ENCODE measurements at places on chromosomes 5 and 9.

- H3K4me3 ChIP-seq, result peak overlapping the region; percentile 37
- DNase-seq, result peak; percentile 88
- H3K4me1 ChIP-seq, result peaks cover 15% of the 10 kb centered on the region
- H3K36me3 ChIP-seq, result no peaks in the 10 kb centered on the region
- H3K27me3 ChIP-seq, result no peaks in the 10 kb centered on the region
- peak overlapping the region; percentile 58 for H3K27ac ChIP-seq
Measured at GRCh38 chr9:123608104-123608503, 252.1 kb downstream of the CRB2 start.

DNA sequence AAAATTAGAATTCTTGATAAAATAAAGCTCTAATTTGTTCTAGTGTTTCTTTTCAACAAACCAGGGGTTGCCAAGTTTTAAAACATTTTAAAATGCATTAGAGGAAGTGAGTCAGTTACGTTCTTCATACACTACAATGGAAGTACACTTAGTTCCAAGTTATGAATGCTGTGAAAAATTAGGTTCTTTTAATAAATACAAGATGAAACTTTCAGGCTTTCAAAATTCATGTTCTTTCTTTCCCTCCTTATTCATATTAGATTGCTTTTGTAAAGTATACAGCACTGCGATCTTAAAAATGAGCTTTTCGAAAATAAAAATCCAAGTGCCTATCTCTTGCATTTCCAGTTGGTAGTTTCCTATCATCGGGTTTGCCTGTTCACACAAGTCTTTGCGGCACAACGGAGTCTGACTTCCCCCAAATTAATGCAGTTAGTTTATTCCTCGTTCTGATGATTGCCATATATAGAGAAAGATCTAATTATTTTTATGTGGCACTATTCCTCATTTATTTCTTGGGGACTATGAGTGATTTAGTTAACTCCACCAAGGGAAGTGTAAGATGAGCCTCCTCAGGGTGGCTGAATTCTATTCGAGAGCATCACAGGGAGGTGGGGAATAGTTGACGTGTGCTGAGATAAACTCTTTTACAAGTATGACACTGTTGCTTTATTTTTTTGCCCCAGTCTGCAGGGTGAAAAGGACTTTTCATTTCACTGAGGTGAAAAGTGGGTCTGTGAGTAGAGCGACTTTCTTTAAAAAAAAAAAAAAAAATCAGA is 238.2 kb downstream of the CD180 start:
- H3K4me3 ChIP-seq, result no peak overlapping the region
- H3K4me1 ChIP-seq, result no peaks in the 10 kb centered on the region
- DNase-seq, result no peak
- H3K36me3 ChIP-seq, result no peaks in the 10 kb centered on the region
- H3K27ac ChIP-seq, result no peak overlapping the region

DNA sequence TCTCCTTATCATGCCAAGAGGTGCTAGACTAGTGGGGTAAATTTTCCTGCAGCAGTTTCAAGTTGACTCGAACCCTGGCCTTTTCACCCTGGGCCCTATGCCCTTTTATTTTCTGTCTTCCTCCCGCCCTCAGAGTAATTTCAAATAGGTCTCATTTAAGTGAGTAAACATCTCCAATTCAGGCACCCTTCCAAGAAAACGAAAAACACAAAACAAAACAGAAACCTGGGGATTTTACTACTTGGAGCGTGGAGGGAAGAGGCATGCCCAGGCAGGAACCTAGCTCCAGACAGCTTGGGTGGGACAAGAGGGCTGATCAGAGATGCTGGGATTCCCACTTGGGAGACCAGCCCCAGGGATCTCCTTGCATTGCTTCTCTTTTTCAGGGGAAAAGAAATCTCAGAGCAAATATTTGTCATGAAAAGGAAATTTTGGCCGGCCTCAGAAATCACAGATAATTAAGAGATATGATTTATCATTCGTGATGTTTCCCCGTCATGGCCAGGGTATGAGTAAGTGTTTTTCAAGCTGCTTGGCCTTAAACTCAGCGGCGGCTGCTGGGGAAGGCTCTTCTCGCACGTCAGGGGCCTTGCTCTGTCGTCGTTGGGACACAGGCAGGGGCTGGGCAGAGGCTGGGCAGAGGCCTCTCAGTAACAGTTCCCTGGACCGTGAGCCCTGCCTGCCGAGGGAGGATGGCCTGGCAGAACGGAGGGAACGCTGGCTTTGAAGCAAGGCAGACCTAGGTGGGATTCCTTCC is 248.6 kb upstream of the KLF4 start:
- H3K4me1 ChIP-seq, result no peaks in the 10 kb centered on the region
- H3K27me3 ChIP-seq, result no peaks in the 10 kb centered on the region
- H3K36me3 ChIP-seq, result no peaks in the 10 kb centered on the region
- no peak for DNase-seq
- H3K4me3 ChIP-seq, result no peak overlapping the region
- no peak overlapping the region for H3K27ac ChIP-seq

GRCh38 chr9:99058964-99059921 is 45.7 kb upstream of the TGFBR1 start:
- H3K36me3 ChIP-seq, result no peaks in the 10 kb centered on the region
- no peak overlapping the region for H3K4me3 ChIP-seq
- peak overlapping the region; percentile 24 for H3K27ac ChIP-seq
- DNase-seq, result peak; percentile 40
- H3K4me1 ChIP-seq, result peaks cover 27% of the 10 kb centered on the region
- no peaks in the 10 kb centered on the region for H3K27me3 ChIP-seq

- H3K4me3 ChIP-seq, result no peak overlapping the region
- no peaks in the 10 kb centered on the region for H3K36me3 ChIP-seq
- no peak overlapping the region for H3K27ac ChIP-seq
- DNase-seq, result no peak
- H3K27me3 ChIP-seq, result no peaks in the 10 kb centered on the region
Measured at GRCh38 chr5:171024084-171024483, 162.3 kb downstream of the RANBP17 start.

DNA sequence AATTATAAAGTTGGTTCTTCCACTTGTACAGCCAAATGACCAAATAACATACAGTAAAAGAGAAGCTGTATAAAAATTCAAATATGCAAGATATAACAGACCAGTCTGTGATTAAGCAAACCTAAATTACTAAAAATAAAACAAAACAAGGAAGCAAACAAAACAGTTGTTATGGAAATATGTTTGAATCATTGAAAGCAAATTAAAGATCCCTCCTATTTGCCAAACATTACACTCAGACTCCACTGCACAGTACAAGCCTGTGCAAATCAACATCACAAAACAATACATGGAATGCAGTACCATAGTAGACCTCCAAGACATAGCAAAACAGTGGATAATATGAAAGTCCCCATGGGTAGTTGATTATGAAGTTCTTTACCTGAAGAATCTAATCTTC is 288.1 kb upstream of the PTGER4 start:
- H3K27ac ChIP-seq, result no peak overlapping the region
- H3K36me3 ChIP-seq, result no peaks in the 10 kb centered on the region
- DNase-seq, result no peak
- no peaks in the 10 kb centered on the region for H3K4me1 ChIP-seq

DNA sequence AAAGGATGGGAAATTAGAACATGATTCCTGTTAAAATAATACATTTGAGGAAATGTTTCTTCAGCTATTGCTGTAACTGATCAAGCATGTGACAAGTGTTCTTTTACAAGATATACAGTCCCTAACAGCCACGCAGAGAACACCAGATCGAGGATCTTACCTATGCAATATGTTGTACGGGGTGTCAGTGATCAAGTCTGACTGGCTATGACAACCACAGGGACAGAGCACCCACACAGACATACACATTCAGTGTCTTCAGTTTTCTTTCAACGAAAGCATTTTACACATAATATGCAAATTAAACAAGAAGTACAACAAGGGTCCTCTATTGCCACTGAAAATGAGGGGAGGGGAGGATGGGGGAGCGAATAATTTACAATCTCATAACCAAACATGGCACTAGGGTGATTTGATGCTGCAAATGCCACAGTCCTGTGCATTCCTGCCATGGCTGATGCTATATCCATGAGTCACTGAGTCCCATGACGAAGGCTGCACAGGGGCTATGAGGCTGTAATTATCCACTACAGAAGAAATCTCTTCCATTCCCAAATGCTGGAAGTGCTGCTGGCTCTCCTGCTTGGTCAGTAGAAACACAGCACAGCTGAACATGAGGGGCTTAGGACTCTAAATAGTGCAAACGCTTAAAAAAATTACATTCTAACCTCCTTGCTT is 118.2 kb downstream of the KLHL3 start:
- H3K27me3 ChIP-seq, result no peaks in the 10 kb centered on the region
- no peak for DNase-seq
- no peaks in the 10 kb centered on the region for H3K4me1 ChIP-seq
- no peak overlapping the region for H3K27ac ChIP-seq

Measured in GM12878 (cell line).